ENCODE measurements at places on chromosomes 1 and 21.

DNA sequence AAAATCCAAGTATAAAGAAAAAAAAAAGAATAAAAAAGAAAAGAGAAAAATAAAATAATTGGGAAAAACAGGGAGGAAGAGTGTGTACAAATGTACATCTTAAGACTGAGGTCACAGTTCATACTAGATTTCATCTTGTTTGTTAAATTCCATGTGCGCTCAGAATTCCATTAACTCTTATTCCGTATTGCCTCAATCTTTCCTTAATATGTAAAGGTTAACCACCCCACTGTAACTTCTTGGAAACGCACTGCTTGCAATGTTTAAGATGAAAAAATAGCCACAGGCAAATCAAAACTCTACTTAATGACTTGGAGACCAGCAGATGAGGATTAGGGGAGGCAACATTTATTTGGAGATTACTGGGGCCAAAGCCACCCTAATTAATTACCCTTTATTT is 23.9 kb upstream of the KCNE1 start:
- DNase-seq, result no peak

GRCh38 chr1:208207388-208208131 is 36.6 kb downstream of the PLXNA2 start:
- DNase-seq, result no peak

DNA sequence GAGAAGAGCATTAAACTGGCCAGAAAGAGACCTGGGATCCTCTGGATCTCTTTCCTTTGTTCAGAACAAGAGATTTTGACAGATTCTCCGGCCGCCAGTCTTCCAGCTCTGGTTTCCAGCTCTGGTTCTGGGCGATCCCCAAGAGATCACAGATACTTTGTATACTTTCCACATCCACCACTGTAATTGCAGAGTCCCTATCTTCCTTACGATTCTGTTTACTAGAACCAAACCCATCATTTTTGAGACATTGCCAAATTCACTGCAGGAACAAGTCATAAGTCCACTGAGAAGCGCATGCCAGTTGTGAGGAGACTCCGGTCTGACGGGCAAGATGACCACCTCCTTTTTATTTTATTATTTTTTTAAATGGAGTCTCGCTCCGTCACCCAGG is 505.2 kb downstream of the SMYD3 start:
- DNase-seq, result no peak

GRCh38 chr1:225866981-225867380 is 15.2 kb downstream of the TMEM63A start:
- no peak for DNase-seq

GRCh38 chr1:21270086-21270689 is 20.1 kb downstream of the ECE1 start:
- no peak for DNase-seq

DNA sequence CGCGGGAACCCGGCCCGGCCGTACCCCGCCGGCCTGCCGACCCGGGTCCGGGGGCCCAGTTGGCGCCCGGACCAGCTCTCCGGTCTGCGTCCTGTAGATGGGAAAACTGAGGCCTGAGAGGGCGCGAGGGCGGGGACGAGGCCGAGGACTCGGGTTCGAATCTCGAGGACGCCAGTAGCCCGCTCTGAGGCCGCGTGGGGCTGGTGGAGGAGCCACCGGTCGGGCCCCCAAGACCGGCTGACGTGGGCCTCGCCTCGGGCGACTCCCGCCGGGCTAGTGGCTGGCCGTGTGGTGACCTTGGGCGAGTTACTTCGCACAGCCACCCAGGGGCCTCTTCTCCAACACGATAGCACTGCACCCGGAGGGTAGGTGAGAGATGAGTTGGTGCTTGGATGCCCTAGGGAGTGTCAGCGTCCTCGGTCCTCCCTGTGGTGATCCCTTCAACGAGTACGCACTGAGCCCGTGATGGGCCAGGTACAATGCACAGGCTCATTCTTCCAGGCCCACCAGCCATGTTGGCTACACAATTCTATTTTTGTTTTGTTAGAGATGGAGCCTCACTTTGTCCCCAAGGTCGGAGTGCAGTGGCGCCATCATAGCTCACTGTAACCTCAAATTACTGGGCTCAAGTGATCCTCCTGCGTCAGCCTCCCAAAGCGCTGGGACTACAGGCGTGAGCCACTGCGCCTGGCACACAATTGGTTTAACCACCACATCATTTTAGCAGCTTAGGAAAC is 404 bp upstream of the SCMH1 start:
- no peak for DNase-seq

- DNase-seq, result no peak
Observed at GRCh38 chr1:62228136-62228882, 33.7 kb downstream of the L1TD1 start.

DNA sequence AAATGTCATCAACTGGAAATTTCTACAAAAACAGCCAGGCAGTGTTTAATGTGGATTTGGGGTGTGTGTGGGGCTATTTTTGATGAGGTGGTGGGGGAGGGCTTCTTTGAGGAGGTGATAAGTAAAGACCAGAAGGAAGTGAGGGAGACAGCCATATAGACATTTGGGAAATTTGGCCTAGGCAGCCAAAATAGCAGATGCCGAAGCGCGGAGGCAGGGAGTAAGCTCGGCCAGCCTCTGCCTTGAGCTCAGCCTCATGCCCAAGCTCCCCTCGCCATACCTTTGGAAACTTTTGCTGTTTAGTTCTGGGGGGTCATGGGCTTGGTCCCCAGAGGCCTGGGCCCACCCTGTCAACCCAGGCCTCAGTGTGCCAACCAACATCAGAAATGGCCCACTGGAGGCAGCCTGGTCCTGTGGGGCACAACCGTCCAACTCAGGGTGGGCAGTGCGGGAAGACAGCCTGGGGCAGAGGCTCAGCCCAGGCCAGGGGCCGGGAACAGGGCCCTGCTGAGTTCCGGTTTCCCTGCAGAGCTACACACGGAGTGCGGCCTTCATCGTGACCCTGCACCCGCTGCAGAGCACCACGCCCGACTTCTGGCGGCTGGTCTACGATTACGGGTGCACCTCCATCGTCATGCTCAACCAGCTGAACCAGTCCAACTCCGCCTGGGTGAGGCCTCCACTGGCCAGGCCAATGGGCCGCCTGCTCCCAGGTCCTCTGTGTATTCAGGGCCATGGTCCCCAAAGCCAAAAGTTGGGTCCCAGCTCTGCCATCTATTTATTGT is 84.0 kb downstream of the PTPRU start:
- no peak for DNase-seq

GRCh38 chr1:31764312-31765040 is at the start of gene ADGRB2:
Gene ADGRB2 (minus strand): TSS chr1:31764340. CDS start chr1:31757221, 7,119 bp downstream.
- no peak for DNase-seq

DNA sequence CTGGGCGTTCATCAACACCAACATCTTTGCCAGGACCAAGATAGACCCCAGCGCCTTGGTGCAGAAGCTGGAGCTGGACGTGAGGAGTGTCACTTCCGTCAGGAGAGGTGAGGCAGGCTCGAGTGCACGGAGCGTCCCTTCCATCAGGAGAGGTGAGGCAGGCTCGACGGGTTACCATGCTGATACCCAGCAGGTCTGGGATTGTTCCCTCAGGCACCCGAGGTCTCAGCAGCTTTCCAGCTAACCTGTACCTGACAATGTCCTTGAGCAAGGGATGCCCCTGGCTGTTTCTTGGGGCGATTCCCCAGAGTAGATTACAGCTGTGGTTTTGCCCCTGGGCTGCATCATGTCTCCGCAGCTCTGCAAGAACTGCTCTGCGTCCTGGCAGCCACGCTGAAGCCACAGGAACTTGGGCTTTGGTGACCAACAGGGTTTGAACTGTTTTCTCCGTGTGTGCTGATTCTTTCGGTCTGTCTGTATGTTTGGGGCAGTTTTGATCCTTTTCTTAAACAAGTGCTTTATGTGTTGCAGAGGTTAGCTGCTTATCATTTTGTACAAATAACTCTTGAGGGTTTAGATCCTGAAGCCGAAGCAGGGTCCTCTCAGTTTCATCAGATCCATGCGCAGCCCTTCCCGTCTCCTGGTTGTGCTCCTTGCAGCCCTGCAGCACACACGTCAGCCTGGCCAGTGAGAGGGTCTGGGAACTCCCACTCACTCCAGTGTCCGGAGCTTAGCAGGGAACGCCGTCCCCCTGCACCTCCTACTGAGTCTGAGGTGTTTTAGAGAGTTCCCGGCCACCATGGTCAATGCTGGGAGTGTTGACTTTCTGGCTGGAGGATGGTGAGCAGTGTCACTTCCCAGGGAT is 4.1 kb downstream of the SLX9 start:
- DNase-seq, result no peak

DNA sequence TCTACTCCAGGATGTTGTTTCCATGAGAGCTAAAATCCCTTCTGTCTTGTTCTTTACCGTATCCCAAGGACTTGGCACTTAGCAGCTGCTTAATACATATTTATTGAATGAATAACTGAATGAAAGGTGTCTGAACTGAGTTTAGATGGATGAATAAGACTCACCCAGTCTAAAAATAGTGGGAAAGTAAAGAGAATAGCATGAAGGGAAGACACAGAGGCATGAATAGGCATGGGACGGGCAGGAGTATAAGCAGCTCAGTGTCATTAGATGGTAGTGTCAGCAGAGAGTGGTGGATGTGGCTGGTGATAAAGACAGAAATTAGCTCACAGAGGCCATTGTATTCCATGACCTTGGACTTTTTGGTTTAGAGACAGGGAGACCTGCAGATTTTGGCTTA is 9.2 kb downstream of the IL12RB2 start:
- DNase-seq, result no peak

- no peak for DNase-seq
Observed at GRCh38 chr1:50023292-50024159, at the start of gene AGBL4. Gene AGBL4 (minus strand): TSS chr1:50023954.

GRCh38 chr1:209805875-209806760 is at the start of gene IRF6:
Gene IRF6 (minus strand): TSS chr1:209806142. CDS start chr1:209801413, 4,729 bp downstream.
- peak; percentile 13 for DNase-seq

- DNase-seq, result no peak
Observed at GRCh38 chr1:170518965-170519364, 13.0 kb upstream of the GORAB start.

- no peak for DNase-seq
Observed at GRCh38 chr1:226649780-226650179, 89.3 kb downstream of the ITPKB start.

DNA sequence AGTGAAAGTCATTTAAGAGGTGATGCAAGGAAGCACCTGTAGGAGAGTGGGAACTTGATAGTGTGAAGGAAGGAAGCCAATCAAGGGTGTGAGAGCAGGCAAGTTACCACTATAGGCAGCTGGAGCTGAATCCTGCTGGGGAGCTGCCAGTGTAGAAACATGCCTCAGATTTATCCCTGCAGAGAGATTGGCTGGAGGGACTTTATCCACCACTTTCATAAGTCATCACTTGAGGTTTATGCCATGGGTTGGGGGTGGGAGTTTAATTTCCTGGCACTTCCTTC is 443.6 kb downstream of the PLPP3 start:
- no peak for DNase-seq

DNA sequence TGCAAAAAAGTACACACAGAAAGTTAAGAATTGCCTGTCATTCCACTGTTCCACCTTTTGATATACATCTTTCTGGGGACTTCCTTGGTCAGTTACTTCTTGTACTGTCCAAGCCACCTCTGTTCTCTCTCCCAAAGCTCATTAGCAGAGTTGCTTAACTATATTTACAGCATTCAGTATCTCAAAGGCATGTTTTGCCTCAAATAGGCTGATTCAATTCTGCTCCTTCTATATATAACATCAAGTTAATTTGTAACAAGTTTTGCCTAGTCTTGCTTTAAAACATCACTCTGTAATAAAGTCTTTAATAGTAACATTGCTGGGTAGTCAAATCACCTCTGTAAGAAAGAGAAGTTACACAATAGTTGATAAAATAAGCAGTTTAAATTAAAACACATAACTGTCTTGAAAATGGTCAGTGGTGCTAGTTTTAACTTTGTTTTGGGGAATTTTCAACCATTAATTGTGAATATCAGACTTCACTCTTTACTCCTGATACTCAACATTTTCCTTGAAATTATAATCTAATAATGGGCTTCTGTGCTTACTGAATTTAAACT is 35.7 kb downstream of the EDARADD start:
- no peak for DNase-seq

All from cortex of kidney (tissue), 1 donor.